Mesenchymal stem cell (in vitro differentiated cells and primary cell): ENCODE measurements at places on chromosomes 13 and 19.
A peak's percentile ranks its signal among the peaks of the same experiment; 100 is the strongest.

- no peak overlapping the region for H3K27ac ChIP-seq
- H3K4me1 ChIP-seq: peaks cover 4% of the 10 kb centered on the region
- H3K27me3 ChIP-seq: no peaks in the 10 kb centered on the region
- H3K36me3 ChIP-seq: peaks cover 27% of the 10 kb centered on the region
- DNase-seq: no peak
These were observed 15.6 kb downstream of the EVI5L start for GRCh38 chr19:7845390-7846154.

GRCh38 chr19:5224480-5224879 lies 116.1 kb downstream of the PTPRS start:
- H3K4me1 ChIP-seq: peaks cover 4% of the 10 kb centered on the region
- no peak for DNase-seq
- H3K4me3 ChIP-seq: no peak overlapping the region
- H3K36me3 ChIP-seq: peaks cover 77% of the 10 kb centered on the region
- no peak overlapping the region for H3K27ac ChIP-seq
- H3K27me3 ChIP-seq: no peaks in the 10 kb centered on the region

DNA sequence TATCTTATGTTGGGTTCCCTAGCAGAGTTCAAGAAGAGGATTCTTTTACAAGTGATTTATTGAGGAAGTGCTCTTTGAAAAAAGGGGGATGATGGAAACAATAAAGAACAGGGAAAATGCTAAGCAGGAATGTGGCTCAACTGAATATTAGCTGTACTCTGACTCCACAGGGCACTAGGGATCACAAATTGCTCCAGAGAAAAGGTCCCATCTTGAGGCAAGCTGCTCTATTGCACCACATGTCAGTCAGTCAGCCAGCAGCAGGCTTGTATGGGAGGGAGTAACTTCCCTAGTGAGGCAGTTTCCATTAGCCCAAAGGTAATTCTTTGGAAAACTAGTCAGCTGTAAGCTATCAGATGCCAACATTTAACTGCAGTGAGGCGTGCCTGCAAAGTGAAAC lies 73.3 kb upstream of the FNDC3A start:
- no peaks in the 10 kb centered on the region for H3K4me1 ChIP-seq
- peak; percentile 12 for DNase-seq
- no peaks in the 10 kb centered on the region for H3K27me3 ChIP-seq
- no peak overlapping the region for H3K27ac ChIP-seq
- H3K4me3 ChIP-seq: no peak overlapping the region

GRCh38 chr13:50685491-50685890 lies 158.0 kb downstream of the DLEU7 start:
- no peak for DNase-seq
- no peak overlapping the region for H3K4me3 ChIP-seq
- H3K27ac ChIP-seq: no peak overlapping the region
- no peaks in the 10 kb centered on the region for H3K36me3 ChIP-seq
- H3K4me1 ChIP-seq: no peaks in the 10 kb centered on the region
- no peaks in the 10 kb centered on the region for H3K27me3 ChIP-seq

DNA sequence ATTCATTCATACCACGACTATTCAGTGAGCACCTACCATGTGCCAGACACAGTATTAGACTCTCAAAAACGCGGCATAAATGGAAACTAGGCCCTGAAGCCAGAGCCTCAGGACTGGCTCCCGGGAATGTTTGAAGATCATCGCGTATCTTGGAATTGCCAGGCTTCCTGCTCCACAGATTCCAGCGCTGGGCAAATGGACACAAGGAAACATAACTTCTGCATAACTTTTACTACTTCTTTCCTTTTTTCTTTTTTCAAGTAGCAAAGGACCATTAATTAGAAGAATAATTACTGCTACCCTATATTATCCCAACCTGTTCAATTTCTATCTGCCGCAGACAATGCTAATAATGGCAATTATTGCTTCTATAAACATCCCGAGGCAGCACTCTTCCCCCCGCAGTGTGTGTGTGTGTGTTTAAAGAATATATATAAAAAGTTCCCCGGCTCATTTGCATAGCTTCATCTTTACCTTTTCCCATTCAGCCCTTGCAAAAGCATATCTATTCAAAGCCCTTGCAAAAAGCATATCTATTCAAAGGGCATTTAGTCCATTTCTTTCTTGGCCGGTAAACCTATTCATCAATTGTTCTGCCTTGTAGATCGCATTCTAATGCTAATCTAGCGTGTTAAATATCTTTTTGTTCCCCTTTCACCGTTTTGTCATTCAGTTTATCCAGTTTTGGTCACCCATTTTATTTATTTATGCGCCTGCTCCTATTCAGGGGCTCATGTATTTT lies 6.1 kb downstream of the SOX21 start:
- no peak overlapping the region for H3K27ac ChIP-seq
- no peak overlapping the region for H3K4me3 ChIP-seq
- H3K36me3 ChIP-seq: no peaks in the 10 kb centered on the region
- no peak for DNase-seq
- H3K4me1 ChIP-seq: peaks cover 23% of the 10 kb centered on the region
- peaks cover 97% of the 10 kb centered on the region for H3K27me3 ChIP-seq

- no peaks in the 10 kb centered on the region for H3K36me3 ChIP-seq
- no peak overlapping the region for H3K27ac ChIP-seq
- H3K27me3 ChIP-seq: no peaks in the 10 kb centered on the region
- H3K4me1 ChIP-seq: no peaks in the 10 kb centered on the region
- no peak for DNase-seq
- no peak overlapping the region for H3K4me3 ChIP-seq
These were observed 186.3 kb upstream of the TMTC4 start for GRCh38 chr13:100860866-100861265.

DNA sequence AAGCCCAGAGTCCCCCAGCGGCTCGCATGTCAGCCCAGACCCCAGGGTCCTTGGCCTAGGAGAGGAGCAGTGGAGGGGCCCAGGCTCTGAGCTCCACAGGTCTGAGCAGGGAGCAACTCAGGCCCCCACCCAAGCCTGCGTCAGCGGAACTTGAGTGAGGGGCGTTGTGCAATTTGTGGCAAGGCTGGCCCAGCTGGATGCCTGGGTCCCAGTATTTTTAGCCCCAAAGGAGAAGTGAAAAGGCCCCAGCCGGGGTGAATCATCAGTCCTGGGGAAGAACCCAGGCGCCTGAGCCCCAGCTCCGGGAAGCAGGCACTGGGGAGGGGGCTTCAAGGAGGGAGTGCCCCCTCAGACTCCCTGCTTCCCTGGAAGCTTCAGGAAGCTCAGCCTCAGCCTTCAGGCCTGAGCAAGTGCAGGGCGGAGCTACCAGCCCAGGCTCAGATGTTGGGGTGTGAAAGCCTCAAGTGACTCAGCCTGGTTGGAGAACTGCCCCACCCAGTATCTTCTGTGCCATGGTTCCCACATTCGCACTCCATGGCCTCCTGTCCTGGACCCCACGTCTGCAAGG lies 7.2 kb downstream of the MED29 start:
- H3K4me3 ChIP-seq: no peak overlapping the region
- peaks cover 28% of the 10 kb centered on the region for H3K36me3 ChIP-seq
- peak; percentile 92 for DNase-seq
- H3K4me1 ChIP-seq: peaks cover 27% of the 10 kb centered on the region

DNA sequence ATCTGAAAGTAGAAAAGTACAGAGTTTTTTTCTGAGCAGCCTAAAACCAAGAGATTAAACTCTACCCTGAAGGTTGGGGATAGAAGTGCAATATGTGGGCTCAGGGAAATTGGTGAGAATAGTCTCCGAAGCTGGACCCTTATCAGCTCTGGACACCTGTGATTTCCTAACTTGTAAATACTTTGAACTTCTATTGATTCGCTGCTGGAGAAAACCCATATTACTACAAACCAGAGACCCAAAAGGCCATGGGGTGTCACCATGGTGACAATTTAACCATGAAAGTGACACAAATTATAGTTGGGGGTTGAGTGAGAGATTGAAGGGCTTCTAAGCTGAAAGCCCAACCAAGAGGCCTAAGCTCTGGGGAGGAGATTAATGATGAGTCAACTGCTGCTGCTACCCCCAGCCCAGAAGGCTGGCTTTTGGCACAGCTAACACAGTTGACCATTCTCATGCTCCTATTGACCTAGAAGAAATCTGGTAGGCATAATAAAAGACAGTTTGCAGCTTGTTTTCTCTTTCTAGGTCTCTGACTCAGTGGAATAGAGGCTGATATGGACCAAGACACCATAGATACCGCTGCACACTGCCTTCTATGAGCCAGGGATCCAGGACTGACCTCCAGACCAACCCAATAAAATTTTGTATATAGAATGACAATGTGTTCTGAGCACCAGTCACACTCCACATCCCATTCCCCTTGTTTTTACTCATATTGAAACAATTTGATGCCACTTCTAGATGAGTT lies 131.9 kb upstream of the FNDC3A start:
- peaks cover 3% of the 10 kb centered on the region for H3K4me1 ChIP-seq
- peak; percentile 13 for DNase-seq
- H3K36me3 ChIP-seq: no peaks in the 10 kb centered on the region

DNA sequence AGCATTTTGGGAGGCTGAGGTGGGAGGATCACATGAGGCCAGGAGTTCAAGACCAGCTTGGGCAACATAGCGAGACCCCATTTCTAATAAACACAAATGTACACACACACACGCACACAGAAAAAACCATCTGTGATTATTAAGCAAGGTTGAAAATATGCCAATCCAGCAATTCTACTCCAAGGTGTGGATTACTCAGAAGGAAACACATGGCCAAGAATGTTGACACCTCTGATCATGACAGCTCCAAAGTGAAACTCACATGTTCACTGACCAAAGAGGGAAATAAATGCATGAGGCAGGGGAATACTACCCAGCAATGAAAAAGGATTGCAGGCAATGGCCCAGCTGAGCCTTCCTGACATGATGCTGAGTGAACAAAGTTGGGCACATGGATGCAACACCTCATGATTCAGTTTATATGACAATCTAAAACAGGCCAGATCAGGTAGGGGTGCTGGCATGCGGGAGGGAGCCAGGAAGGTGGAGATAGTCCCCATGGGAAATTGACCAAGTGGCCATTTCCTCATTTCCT lies 4.4 kb downstream of the DOCK6 start:
- no peaks in the 10 kb centered on the region for H3K36me3 ChIP-seq
- peaks cover 13% of the 10 kb centered on the region for H3K4me1 ChIP-seq
- DNase-seq: no peak
- no peaks in the 10 kb centered on the region for H3K27me3 ChIP-seq
- no peak overlapping the region for H3K4me3 ChIP-seq

DNA sequence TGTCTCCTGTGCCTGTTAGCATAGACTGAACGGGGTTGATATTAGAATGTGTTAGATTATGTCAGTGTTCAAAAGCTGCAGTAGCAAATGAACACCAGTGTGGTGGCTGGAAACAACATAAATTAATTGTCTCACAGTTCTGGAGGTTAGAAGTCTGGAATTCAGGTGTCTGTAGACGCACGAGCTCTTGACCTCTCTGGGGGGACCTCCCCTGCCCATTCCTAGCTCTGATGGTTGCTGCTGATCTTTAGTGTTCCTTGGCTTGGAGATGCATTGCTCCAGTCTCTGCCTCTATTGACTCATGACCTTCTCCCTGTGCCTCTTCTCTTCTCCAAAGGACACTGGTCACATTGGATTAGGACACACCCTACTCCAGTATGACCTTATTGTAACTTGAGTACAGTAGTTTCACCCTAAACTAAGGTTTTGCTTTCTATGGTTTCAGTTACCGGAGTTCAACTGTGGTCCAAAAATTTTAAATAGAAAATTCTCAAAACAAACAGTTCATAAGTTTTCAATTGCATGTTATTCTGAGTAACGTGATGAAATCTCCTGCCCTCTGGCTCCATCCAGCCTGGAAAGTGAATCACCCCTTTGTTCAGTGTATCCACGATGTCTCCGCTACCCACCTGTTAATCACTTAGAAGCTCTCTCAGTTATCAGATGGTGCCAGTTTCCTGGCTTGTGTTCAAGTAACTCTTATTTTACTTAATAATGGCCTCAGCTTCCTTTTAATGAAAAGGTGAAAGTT lies 273.2 kb downstream of the MYO16 start:
- no peak for DNase-seq
- no peaks in the 10 kb centered on the region for H3K4me1 ChIP-seq
- H3K36me3 ChIP-seq: no peaks in the 10 kb centered on the region
- no peak overlapping the region for H3K27ac ChIP-seq
- H3K27me3 ChIP-seq: no peaks in the 10 kb centered on the region

DNA sequence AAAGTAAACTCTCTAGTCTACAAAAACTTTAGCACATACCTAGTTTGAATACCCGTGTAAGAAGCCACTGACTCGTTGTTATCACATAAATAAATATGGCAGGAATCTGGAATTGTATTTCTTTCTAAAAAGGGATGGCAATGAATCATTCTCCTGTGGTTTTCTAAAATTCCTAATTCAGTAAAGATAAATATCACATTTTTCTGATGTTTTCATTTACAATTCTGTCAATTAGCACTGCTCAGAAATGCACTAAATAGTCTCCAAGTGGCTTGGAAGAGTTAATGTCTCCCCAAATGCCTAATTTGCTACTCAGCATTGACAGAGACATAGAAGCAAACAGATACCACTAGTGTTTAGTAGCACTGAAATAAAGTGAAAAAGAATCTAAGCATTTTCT lies 547.7 kb upstream of the SLITRK1 start:
- H3K36me3 ChIP-seq: no peaks in the 10 kb centered on the region
- no peaks in the 10 kb centered on the region for H3K27me3 ChIP-seq
- no peak for DNase-seq
- H3K4me1 ChIP-seq: no peaks in the 10 kb centered on the region
- peak overlapping the region; percentile 65 for H3K27ac ChIP-seq
- no peak overlapping the region for H3K4me3 ChIP-seq

DNA sequence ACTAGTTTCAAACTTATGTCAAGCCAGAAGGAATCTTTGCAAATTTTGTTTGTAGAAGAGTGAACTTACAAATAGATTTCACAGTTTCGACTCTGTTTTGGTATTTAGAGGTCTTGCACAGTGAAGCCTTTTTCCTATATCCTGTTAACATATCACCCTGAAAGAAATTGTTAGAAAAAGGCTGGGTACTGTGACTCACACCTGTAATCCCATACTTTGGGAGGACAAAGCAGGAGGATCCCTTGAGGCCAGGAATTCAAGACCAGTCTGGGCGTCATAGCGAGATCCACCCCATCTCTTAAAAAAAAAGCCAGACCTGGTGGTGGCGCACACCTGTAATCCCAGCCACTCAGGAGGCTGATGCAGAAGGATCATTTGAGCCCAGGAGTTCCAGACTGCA lies 224.0 kb downstream of the GGACT start:
- DNase-seq: no peak
- peaks cover 3% of the 10 kb centered on the region for H3K4me1 ChIP-seq
- H3K4me3 ChIP-seq: no peak overlapping the region
- H3K27me3 ChIP-seq: no peaks in the 10 kb centered on the region
- H3K36me3 ChIP-seq: no peaks in the 10 kb centered on the region

GRCh38 chr13:109331898-109332297 lies 454.5 kb downstream of the IRS2 start:
- no peaks in the 10 kb centered on the region for H3K36me3 ChIP-seq
- peak; percentile 87 for DNase-seq
- H3K4me1 ChIP-seq: peaks cover 5% of the 10 kb centered on the region
- H3K4me3 ChIP-seq: no peak overlapping the region
- H3K27me3 ChIP-seq: no peaks in the 10 kb centered on the region

- peak; percentile 99 for DNase-seq
- no peaks in the 10 kb centered on the region for H3K36me3 ChIP-seq
- peaks cover 14% of the 10 kb centered on the region for H3K4me1 ChIP-seq
- H3K27me3 ChIP-seq: no peaks in the 10 kb centered on the region
- H3K4me3 ChIP-seq: no peak overlapping the region
These were observed 164.7 kb downstream of the KATNAL1 start for GRCh38 chr13:30142486-30143211.
